NCI-H748 treated with DMSO at 0.1 percent for 48 hours (cell line): ENCODE measurements at places on chromosomes 1 and 21.

DNA sequence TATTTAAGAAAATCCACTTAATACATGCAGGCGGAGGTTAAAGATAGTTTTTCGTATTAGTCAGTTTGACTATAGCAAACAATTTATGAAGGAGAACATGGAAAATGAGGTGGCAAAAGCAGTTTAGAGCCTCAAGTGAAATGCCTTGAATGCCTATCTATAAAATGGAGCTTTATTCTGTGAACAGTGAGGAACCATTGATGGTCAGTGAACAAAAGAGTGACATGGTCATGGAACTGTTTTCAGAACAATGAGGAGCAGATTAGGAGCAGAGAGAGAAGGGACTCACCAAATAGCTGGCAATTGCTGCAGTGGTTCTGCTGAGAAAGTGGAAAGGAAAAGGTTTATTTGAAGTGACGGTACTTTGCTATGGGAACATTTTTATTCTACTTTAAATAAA lies 299.8 kb downstream of the DUSP10 start:
- DNase-seq: no peak

DNA sequence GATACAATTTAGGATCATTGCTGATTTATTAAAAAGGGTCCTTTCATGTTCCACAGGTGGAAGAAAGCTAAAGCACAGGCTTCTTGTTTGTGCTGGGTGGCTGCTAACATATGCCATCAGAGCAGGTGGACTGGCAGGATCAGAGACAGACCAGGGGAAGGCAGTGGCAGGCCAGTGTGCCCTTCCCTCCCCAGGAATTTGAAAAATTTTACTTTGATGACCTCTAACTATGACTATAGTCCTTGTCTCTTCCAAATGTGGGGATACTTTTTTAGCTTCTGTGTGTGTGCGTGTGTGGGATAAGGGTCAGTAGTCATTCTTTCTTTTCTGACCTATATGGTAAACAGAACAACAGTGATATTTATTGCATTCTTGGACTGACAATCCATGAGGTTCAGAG lies 49.9 kb downstream of the LHX9 start:
- no peak for DNase-seq

DNA sequence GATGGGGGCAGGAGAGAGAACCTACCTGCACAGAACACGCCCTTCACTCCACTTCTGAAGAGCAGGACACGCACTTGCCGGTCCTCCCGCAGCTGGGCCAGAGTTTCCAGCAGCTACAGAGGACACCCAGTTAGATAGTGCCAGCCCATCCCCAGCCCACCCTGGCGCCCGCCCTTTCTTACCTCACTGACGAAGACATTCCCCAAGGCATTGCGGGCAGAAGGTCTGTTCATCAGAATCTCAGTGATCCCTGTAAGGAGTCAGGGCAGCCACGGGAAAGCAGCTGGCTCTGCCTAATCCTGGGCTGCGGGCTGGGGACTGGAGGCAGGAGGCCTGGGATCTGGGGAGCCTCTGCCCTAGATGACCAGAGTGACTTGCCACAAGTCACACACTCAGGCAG lies 10.0 kb downstream of the ECHDC2 start:
- DNase-seq: no peak

GRCh38 chr1:10664251-10664650 lies 132.2 kb downstream of the CASZ1 start:
- no peak for DNase-seq

DNA sequence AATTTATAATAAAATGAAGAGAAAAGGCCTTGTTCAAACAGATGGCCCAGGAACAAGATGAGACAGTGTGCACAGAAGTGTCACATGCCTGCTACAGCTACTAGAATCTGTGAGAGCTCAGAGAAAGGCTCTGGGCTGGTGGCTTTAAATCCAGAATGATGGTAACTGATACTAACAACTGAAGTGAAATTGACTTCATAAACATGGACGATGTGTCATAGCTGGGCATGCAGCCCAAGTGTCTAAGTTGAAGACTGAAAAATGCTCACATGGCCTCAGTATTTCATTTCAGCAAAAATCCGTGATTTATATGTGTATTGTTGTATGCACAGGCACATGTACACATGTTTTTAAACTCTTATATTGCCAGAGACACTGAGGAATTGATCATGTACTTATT lies 208.3 kb upstream of the RUNX1 start:
- no peak for DNase-seq

DNA sequence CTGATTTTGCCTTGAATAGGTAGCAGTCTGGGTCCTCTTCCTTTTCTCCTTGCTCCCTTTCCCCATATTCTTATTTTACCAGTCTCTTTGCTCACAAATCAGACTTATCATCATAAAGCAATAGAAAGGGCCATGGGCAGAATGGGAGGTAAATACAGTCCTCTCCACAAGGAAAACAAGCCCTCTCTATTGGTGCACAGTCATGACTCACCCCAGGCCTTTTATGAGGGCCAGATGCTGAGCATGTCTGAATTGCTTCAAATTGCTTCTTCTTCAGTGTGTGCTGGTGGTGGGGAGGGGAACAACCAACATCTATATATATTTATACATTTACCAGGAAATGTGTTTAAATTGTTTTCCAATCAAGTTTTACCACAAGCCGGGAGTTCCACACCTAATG lies 75.2 kb downstream of the GFI1 start:
- no peak for DNase-seq

- DNase-seq: peak; percentile 96
Observed at GRCh38 chr1:39898648-39899603, 2.8 kb downstream of the MYCL start.

DNA sequence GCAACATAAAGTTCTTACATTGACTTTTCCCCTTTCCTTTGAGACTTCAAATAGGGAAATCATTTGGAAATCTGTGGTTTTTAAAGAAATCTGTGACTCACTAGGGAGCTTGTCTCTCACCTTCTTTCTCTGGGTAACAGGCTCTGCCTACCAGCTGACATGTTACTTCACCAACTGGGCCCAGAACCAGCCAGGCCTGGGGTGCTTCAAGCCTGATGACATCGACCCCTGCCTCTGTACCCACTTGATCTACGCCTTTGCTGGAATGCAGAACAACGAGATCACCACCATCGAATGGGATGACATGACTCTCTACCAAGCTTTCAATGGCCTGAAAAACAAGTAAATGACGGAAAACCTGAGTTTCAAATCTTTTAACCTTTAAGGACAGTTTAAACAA lies 9.2 kb upstream of the CHIA start:
- DNase-seq: no peak

- DNase-seq: peak; percentile 9
Observed at GRCh38 chr1:32773018-32773763, 44.0 kb downstream of the YARS1 start.

DNA sequence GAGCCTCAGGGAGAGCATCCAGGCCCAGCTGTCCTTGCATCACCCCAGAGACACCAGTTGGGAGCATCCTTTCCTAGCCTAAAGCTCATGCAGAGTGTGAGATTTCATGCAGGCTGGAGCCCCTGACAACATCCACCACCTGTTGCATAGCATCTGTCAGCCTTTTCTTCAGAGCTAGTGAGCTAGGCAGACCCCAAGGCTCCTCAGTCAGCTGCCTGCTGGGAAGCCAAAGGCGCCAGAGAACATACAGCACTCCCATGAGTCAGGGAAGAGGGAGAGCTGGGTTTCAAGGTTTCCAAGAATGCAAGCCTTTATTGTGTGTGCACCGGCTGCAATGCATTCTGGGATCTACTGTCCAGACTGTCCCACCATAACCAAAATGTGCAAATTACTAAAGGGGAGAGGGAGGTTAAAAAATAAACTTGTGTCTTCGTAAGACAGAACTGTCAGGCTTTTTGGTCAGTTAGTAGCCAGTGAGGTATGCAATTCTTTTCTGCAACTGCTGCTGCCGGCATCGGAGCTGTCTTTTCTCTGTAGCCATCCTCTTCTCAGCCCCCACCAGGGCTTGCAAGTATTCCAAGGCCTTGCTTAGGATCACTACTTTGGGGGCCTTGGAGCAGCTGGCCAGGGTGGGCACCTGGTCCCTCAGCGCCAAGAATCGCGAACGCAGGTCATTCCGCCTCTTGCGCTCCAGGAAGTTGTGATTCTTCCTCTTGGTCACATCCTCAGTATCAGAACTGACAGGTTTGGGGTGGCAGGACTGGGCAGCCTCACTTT lies 4.6 kb downstream of the MYCL start:
- DNase-seq: no peak

GRCh38 chr1:101847626-101848025 lies 149.1 kb downstream of the OLFM3 start:
- DNase-seq: no peak

DNA sequence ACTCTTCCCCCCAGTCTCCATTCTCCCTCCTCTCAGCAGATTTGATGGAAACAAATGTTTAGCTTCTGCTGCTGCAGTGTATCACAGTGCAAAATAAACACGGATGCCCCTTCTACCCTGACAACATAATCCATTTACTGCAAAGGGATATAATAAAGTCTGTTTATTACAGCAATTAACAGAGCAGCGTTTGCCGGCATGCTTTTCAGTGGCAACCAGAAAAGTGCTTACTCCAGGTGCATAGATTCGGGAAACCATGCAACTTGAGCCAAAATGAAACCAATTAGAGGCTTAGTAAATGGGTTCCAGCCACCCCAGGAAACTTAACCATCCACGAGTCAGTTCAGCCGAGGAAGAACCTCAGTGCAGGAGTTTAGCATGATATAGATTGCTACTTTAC lies 12.9 kb upstream of the LEMD1 start:
- peak; percentile 77 for DNase-seq

- DNase-seq: no peak
Observed at GRCh38 chr1:205942631-205943159, 561 bp downstream of the SLC26A9 start.

DNA sequence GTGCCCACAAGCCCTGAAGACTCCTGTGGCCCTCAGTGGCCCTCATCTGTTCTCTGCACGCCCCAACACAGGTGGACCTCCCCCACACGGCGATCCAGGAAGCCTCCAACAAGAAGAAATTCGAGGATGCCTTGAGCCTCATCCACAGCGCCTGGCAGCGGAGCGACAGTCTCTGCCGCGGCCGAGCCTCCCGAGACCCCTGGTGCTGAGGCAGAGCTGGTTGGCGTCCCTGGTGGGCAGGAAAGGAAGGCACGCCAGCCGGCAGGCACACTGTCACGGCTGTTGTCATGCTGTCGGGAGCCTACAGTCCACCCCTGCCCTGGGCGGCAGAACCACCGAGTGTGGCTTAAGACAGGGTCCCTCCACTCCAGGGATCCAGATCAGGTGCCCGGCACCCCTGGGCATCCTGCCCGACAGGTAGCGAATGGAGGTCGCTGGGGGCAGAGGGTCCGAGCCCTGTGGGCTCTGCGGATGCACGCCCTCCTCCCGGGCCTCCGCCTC lies 2.3 kb upstream of the SLC25A34 start:
- no peak for DNase-seq

GRCh38 chr1:205012391-205013140 lies 30.4 kb upstream of the CNTN2 start:
- DNase-seq: no peak

GRCh38 chr21:34192646-34193285 lies 119.4 kb downstream of the MRPS6 start:
- no peak for DNase-seq

DNA sequence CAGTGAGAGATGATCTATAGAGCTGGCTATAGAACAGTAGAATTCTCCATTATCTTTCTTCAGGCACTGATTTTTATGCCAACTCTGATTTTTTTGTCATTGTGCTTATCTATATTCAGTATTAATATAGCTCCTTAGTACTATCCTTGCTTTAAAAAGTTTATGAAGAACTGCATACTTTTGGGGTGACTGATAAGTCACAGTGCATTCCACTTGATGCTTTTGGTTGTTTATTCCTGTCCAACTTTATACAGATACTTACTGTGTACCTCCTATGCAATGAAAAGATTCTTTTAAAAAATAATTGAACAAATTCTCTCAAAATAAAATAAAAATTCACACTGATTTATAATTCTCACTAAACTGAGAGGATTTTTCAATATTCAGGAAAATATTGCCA lies 71.6 kb downstream of the COL24A1 start:
- no peak for DNase-seq

DNA sequence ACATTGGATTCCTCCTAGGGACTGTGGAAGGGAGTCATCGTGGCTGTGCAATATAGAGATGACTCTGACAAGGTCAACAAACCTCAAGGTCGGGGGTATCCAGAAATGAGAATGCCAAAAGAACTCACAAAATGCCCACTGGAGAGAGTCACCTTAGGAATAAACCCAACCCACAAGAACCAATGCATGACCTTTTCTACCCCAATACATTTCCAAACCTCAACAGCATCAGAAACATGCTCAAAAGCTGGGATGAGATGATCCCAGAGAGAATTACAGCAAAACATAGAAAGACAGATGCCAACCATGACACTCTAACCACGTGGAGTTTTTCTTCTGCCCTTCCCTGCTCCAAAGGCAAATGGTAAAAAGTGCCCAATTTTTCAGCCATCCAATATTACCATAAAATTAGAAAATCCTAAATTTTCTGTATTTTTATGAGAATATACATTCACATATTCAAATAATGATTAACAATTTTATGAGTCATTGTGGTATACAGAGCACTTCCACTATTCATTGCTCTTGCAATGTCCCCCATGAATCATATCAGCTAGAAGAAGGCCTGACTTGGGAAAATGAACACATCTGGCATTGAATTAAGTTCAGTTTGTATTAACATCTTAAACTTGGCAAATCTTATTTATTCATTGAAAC lies 88.2 kb upstream of the PALMD start:
- no peak for DNase-seq

DNA sequence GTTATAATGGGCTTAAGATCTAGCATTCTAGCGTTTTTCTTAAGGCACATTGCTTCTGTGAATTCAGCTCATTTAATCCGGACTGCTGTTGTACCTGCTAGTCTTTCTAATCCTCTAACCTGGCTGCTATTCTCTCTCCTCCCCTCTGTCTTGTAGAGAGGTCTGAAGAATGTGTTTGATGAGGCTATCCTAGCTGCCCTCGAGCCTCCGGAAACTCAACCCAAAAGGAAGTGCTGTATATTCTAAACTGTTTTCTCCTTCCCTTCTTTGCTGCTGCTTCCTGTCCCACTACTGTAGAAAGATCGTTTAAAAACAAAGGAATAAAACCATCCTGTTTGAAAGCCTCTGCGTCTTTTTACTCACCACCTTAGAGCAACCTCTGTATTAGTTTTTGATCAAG lies 37.3 kb downstream of the CDC42 start:
- no peak for DNase-seq

- DNase-seq: no peak
Observed at GRCh38 chr1:218436346-218436745, 91.2 kb downstream of the TGFB2 start.

- no peak for DNase-seq
Observed at GRCh38 chr1:201721082-201722049, 107.6 kb upstream of the IPO9 start.

- DNase-seq: no peak
Observed at GRCh38 chr21:46550116-46550941, 54.6 kb downstream of the S100B start.
